ENCODE measurements at places on chromosomes 2 and 18.

DNA sequence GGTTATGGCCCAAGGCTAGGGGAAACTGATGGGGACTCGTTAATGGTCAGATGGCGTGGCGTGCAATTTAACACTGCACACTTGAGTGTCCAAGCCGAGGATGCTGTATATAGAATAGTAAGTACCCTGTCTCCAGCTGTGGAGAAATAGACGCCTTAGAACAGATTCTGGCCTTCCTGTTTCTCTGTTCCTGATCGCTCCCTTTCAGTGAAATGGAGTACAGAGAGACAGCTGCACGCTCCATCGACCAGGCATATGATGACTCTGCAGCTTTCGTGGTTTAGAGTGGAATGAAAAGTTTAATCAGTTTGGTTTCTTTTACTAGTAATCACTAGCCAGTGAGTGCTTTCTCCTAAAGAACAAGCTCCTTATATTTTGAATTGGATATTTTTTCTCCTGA, 213.4 kb downstream of the NEDD4L start:
- H3K27me3 ChIP-seq: no peaks in the 10 kb centered on the region
- H3K4me3 ChIP-seq: no peak overlapping the region
- no peak for DNase-seq
- H3K27ac ChIP-seq: peak overlapping the region; percentile 20

- DNase-seq: no peak
- H3K27me3 ChIP-seq: no peaks in the 10 kb centered on the region
- peaks cover 41% of the 10 kb centered on the region for H3K4me1 ChIP-seq
- H3K4me3 ChIP-seq: no peak overlapping the region
Measured at GRCh38 chr2:9543557-9543956, 12.1 kb downstream of the ADAM17 start.

GRCh38 chr18:46253498-46253897, 149.3 kb downstream of the HAUS1 start:
- no peak overlapping the region for H3K4me3 ChIP-seq
- no peak for DNase-seq
- no peak overlapping the region for H3K27ac ChIP-seq
- no peaks in the 10 kb centered on the region for H3K27me3 ChIP-seq
- H3K4me1 ChIP-seq: peaks cover 27% of the 10 kb centered on the region

GRCh38 chr2:27980242-27980641, 89.7 kb downstream of the BABAM2 start:
- no peaks in the 10 kb centered on the region for H3K36me3 ChIP-seq
- no peaks in the 10 kb centered on the region for H3K4me1 ChIP-seq
- H3K4me3 ChIP-seq: no peak overlapping the region
- no peak overlapping the region for H3K27ac ChIP-seq
- DNase-seq: no peak
- H3K27me3 ChIP-seq: no peaks in the 10 kb centered on the region

DNA sequence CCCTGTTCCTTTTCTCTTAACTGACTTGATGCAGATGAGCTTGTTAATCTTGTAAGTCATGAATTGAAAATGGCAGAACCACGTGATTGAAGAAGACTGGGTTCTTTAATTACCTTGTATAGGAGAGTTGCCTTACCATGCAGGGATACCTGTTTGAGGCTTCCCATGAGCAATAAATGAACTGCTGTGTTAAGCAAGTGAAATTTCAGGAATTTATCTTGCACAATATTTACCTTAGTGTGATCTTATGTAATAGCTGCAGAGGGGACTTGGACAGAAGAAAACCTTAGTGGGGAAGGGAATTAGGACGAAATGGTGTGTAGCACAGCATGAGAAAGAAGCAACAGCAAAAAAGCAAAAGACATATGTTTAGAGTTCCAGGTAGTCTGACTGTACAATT, 384.0 kb upstream of the TMEFF2 start:
- no peak overlapping the region for H3K27ac ChIP-seq
- no peak overlapping the region for H3K4me3 ChIP-seq
- no peaks in the 10 kb centered on the region for H3K36me3 ChIP-seq
- DNase-seq: no peak

- no peak overlapping the region for H3K4me3 ChIP-seq
- no peak for DNase-seq
- H3K36me3 ChIP-seq: no peaks in the 10 kb centered on the region
- H3K4me1 ChIP-seq: no peaks in the 10 kb centered on the region
- H3K27me3 ChIP-seq: no peaks in the 10 kb centered on the region
- H3K27ac ChIP-seq: no peak overlapping the region
Measured at GRCh38 chr2:231384109-231384435, 11.4 kb upstream of the B3GNT7 start.

DNA sequence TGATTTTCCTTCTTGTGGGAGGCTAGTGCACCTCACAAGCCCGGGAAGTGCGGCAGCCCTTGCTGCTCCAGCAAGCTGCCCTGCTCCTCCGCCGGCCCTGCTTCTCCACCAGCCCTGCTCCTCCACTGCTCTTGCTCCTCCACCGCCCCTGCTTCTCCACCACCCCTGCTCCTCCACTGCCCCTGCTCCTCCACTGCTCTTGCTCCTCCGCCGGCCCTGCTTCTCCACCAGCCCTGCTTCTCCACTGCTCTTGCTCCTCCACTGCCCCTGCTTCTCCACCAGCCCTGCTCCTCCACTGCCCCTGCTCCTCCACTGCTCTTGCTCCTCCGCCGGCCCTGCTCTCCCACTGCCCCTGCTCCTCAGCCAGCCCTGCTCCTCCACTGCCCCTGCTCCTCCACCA, 95.6 kb downstream of the NDUFA10 start:
- H3K4me1 ChIP-seq: no peaks in the 10 kb centered on the region
- no peaks in the 10 kb centered on the region for H3K27me3 ChIP-seq
- H3K27ac ChIP-seq: no peak overlapping the region
- no peak overlapping the region for H3K4me3 ChIP-seq

- H3K36me3 ChIP-seq: no peaks in the 10 kb centered on the region
- H3K4me1 ChIP-seq: no peaks in the 10 kb centered on the region
- H3K27me3 ChIP-seq: no peaks in the 10 kb centered on the region
- no peak for DNase-seq
Measured at GRCh38 chr2:225379856-225380255, 19.7 kb upstream of the NYAP2 start.

DNA sequence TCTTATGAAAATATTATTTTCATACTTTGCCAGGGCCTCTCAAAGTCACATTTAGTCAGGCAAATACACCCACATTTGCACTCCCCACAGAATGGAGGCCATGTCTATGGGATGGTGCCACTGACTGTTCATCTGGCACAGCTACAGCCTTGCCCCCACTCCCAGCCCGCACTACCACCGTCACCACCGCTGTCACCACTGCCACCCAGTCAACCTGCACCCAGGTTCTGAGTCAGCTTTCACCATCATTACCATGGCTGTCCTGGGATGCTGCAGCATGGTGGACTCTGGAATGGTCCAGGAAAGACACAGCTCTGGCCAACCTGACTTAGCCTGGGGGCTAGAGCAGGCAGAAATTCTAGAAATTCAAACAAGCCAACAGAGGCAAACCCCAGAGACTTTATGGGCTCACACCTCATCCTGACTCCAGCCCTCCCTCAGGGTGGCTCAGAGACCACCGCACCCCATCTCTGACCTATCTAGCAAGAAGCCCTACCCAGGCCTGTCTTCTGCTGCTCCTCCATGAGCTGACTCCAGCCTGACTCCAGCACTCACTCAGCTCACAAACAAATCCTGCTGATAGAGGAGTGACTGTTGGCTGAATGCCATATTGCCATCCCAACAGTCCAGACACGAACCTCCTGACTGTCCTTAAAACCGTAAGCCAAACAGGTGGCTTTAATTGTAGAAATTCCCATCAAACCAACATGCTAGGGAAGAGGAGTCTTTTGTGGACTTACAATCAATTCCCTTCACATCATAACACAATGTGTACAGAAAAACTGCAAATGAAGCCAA, 28.0 kb downstream of the DNER start:
- H3K4me1 ChIP-seq: no peaks in the 10 kb centered on the region
- no peak overlapping the region for H3K27ac ChIP-seq
- no peaks in the 10 kb centered on the region for H3K27me3 ChIP-seq
- no peak for DNase-seq
- no peak overlapping the region for H3K4me3 ChIP-seq
- no peaks in the 10 kb centered on the region for H3K36me3 ChIP-seq

DNA sequence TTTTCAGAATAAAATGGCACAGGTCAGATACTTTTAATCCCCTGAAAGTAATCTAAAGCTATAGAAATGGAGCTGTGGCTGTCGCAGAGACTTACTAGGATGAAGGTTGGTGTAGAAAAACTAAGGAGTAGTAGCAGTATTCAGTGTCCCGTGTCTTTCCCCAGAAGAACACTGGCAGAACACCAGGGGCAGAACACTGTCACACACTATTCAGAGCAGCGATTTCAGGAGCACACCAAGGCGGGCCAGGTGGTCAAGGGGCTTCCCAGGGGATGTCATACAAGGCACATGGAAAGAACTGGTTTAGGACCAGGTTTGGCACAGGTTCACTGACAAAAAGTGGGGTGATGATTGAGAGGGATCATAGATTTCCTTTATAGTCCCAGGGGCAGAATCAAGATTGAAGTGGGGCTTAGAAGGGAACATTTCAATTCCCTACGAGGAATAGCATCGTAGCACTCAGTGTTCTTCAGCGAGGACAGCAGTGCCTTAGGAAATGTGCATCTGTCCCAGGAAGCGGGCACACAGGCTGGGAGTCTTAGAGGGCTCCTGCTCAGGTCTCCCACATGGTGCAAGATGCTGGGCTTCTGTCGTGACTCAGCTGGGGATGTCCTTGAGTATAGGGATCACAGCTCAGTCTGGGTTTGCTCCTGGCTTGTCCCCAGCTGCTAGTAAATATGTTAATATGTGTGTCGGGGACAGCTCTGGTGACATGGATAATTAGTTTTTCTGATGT, 22.6 kb downstream of the BCL2L11 start:
- no peak overlapping the region for H3K27ac ChIP-seq
- H3K27me3 ChIP-seq: no peaks in the 10 kb centered on the region
- H3K4me3 ChIP-seq: no peak overlapping the region
- peaks cover 15% of the 10 kb centered on the region for H3K4me1 ChIP-seq
- H3K36me3 ChIP-seq: no peaks in the 10 kb centered on the region
- DNase-seq: no peak

- H3K27ac ChIP-seq: no peak overlapping the region
- H3K4me3 ChIP-seq: no peak overlapping the region
- no peaks in the 10 kb centered on the region for H3K36me3 ChIP-seq
- no peaks in the 10 kb centered on the region for H3K27me3 ChIP-seq
Measured at GRCh38 chr2:240640939-240641338, 15.7 kb downstream of the GPR35 start.

DNA sequence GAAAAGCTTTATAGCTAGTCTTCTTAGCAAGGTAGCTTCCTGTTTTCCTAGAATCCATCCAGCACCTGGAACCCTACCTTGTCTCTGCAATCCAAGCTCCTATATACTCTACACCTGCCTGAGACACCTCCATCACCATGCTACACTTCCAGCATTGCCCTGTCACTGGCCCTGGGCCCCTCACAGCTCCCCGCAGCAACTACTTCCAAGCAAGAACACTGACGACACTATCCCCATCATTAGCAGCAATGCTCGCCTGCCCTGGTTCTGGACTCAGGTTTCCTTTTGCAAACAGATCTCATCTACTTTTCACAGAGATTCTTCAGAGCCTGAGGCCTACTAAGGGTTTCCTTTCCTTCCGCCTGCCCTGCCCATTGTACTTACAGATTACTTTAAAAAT, 121.1 kb downstream of the DTNB start:
- H3K27me3 ChIP-seq: no peaks in the 10 kb centered on the region
- H3K36me3 ChIP-seq: no peaks in the 10 kb centered on the region
- H3K27ac ChIP-seq: no peak overlapping the region

GRCh38 chr2:86028766-86029381, 76.8 kb downstream of the POLR1A start:
- no peaks in the 10 kb centered on the region for H3K4me1 ChIP-seq
- H3K27ac ChIP-seq: no peak overlapping the region

DNA sequence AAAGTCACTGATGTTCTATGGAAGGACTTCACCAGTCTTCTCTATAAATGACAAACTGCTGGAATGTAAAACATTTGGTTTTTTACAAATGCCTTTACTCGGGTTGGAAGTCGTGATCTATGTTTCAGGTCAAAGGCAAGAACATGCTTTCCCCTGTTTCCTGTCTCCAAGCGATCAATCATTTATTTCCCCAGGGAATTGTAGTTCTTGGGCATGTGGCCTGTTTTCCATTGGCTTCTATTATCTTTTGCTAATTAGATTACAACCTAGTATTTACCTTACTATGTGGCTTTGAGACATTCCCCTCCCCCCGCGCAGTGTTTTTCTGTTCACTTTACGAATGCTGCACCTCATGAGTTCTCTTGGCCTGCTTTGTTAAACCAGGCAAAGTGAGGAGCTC, 684.2 kb downstream of the EPHA4 start:
- H3K27me3 ChIP-seq: no peaks in the 10 kb centered on the region
- DNase-seq: no peak
- H3K4me3 ChIP-seq: no peak overlapping the region
- no peak overlapping the region for H3K27ac ChIP-seq
- H3K36me3 ChIP-seq: no peaks in the 10 kb centered on the region
- no peaks in the 10 kb centered on the region for H3K4me1 ChIP-seq

DNA sequence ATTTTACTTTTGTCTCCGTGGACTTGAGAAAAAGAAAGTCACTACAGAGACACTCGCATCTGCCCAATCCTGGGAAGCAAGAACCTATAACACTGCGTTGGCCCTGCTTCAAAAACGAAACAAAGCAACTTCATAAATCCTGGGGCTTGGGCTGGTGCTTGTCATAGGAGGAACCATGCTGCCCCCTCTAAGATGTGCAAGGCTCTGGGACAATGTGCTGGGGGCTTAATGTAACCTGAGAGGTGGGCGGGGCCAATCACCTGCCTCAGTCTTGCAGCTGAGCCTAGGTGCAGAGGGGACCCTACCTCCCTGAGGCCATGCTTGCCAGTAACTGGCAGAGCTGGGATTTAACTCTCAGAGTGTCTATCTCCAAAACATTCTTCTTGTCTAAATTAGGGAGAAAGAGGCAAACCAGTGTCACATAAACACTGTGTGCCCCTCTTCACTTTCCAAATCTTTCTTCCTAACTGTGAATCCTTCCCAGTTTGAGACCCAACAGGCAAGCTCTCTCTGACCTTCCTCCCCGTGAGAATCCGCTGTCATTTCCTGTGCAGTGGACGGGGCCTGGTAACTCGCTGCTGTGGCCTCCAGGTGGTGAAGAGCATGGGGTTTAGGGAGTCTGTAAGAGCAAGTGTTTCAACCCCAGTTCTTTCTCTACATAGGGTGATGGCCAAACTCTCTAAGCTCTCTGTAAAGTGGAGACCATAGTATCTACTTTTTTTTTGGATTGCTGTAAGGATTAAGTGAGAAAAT, 115.1 kb downstream of the ACKR3 start:
- no peaks in the 10 kb centered on the region for H3K36me3 ChIP-seq
- no peak overlapping the region for H3K27ac ChIP-seq
- H3K27me3 ChIP-seq: no peaks in the 10 kb centered on the region
- no peak for DNase-seq
- no peak overlapping the region for H3K4me3 ChIP-seq

GRCh38 chr2:170525566-170525900, 189.6 kb upstream of the SP5 start:
- no peaks in the 10 kb centered on the region for H3K27me3 ChIP-seq
- peaks cover 9% of the 10 kb centered on the region for H3K4me1 ChIP-seq

GRCh38 chr2:63059793-63060471, 9.3 kb downstream of the OTX1 start:
- H3K36me3 ChIP-seq: no peaks in the 10 kb centered on the region
- H3K27ac ChIP-seq: no peak overlapping the region
- no peaks in the 10 kb centered on the region for H3K27me3 ChIP-seq

Measured in body of pancreas (tissue), 4 donors.